ENCODE measurements at places on chromosomes 2 and 18.

- DNase-seq, result no peak
Measured at GRCh38 chr2:84302513-84303412, 156.3 kb downstream of the SUCLG1 start.

GRCh38 chr18:24976502-24976901, 375.5 kb downstream of the ZNF521 start:
- DNase-seq, result no peak

GRCh38 chr2:22737144-22737543, 647.8 kb upstream of the KLHL29 start:
- DNase-seq, result no peak

GRCh38 chr2:100683231-100683630, 120.4 kb downstream of the PDCL3 start:
- no peak for DNase-seq

DNA sequence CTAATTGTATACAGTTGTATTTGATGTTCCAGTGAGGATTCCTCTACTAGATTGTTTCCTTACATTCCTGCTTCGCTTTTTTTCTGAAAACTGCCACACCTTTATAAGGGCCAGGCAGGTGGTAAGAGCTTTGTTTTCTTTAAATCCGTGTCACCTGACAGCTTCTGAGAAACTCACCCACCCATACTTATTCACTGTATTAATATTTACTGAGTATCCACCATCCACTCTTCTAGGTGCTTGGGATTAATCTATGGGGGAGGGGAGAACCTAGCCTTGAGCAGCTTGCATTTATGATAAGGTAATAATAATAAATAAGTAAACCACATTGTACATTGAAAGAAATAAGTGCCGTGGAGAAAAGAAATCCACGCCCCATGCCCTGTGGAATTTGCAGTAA, 174.7 kb upstream of the AGAP1 start:
- no peak for DNase-seq

DNA sequence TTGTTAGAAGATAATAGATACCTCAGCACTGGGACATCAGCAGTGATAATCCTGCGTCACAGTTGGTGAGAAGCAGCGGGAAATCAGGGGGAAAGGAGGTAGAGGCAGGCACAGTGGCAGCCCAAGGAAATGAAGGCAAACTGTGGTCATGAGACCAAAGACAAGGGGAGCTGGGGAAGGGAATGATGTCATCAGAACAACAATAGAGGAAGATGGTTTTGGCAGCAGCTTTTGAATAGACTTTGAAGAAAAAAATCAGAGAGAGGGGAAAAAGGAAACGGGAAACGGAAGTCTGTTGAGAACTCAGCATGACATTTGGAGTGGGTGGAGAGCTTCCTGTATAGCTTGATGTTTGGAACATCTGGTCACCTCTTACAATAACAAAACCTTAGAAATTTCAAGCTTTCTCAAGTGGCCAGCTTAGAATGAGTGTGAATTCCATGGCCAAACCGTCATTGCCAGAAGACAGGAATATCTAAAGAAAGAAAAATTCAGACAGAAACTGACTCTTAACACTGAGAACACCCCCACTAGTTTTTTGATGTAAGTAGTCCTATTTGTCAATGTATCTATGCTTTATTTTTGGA, 18.4 kb upstream of the YES1 start:
- no peak for DNase-seq

- no peak for DNase-seq
Measured at GRCh38 chr2:127302168-127302567, 8.2 kb upstream of the ERCC3 start.

GRCh38 chr2:149329489-149330126, 779 bp upstream of the LYPD6 start:
- DNase-seq, result no peak

DNA sequence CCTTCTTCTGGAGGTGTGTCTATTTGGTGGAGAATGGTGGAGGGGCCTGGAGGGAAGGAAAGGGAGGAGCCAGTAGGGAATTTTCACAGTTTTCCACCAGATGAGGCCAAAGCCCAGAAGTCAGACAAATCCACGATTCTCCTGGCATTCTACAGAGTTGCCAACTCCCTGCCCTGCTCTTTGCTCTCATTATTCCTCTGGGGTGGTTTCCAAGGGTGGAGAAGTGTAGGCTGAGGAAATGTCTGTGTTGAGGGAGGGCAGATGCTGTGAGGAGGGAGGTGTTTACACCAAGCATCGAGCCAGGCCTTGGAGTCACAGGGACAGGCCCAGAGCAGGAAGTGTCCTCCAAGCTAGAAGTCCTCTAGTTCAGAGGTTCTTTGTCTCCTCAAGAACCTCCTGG, 124.1 kb upstream of the LGALSL start:
- DNase-seq, result no peak

- DNase-seq, result no peak
Measured at GRCh38 chr18:38602341-38602740, 1036.7 kb upstream of the CELF4 start.

DNA sequence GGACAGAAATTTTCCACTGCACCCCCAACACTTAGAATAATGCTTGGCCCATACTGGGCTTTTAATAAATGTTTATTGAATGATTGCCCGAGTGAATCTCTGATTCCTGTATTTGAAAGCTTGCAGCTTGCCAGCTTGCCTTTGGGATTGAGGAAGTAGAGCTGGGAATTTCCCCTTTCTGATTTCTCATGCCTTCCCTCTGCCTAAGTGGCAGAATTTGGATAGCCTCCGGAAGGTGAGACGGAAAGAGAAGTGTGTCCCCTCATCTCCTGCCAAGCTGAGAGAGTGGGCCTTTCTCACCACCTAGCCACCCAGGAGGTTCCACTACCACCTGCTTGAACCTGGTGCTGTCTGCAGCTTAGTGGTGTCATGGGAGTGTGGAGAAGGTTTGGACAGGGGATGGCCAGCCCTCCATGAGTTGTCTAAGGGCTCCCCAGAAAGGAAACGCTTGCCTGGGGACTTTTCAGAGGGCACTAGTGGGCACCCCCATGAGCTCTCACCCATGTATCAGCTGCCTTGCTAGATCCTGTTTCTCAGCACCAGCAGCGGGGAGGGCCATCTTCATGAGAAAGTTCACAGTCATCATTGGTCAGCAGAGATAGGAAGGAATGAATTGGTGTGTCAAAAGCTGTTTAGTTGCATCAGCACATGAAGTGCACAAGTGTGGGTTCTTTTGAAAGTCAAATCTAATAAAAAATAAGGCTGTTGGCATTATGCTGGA, 8.6 kb upstream of the NCOA1 start:
- DNase-seq, result no peak

DNA sequence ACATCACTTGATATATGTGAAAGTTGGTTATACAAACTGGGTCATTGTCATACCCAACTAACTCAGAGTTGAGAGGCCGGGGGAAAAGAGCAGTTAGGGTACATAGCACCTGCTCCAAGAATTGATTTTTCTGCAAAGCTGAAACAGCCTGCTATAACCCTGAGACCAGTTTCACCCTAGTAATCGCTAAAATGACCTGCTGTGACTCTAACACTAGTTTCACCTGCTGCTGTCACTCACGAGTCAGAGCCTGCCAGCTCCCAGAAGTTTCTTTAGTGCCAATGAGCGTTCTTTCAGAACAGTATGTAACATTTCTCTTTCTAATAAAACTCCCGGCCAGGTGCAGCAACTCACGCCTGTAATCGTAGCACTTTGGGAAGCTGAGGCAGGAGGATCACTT, 28.0 kb downstream of the SRSF7 start:
- no peak for DNase-seq

- no peak for DNase-seq
Measured at GRCh38 chr2:134097740-134098139, 156.1 kb upstream of the MGAT5 start.

GRCh38 chr18:78979730-78980278, at the start of gene SALL3:
Gene SALL3 (plus strand): TSS chr18:78979818. CDS start chr18:78980275, 457 bp downstream.
- DNase-seq, result no peak

DNA sequence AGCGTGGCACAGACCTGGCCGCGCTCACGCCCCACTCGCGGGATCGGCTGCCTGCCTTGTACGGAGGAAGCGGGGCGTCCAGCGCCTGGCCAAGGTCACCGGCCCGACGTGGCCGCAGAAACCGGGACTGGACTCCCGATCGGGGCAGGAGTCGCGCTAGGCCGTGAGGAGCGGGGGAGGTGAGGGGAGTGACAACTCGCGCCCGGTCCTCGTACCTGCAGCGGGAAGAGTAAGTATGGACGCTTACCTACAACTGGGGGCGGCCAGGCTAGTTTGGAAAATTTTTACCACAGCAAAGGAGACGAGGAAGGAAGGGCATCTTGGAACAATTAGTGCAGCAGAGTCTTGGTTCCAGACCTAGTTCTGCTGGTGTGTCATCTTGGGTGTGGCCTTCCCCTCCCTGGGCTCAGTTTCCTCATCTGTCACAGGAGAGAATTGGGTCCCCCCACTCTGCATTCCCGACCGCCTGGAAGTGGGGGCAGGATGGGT, 693 bp downstream of the UBE2F start:
- no peak for DNase-seq

DNA sequence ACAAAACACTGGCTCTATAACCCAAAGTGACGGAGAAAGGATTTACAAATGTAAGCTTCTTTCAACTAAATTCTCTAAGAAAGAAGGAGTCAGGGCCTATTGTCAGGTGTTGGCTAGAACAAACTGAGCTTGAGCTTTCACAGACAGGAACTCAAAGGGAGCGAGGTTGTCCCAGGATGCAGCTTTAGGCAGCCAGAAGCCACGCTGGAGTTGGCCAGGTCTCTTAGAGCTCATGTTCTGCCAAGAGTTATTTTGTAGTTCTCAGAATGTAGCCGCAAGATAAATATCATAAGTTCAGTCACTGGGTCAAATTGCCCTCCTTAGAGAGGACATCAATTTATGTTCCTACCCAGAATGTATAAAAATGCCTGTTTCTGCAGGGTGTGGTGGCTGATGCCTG, 54.1 kb upstream of the GREB1L start:
- no peak for DNase-seq

DNA sequence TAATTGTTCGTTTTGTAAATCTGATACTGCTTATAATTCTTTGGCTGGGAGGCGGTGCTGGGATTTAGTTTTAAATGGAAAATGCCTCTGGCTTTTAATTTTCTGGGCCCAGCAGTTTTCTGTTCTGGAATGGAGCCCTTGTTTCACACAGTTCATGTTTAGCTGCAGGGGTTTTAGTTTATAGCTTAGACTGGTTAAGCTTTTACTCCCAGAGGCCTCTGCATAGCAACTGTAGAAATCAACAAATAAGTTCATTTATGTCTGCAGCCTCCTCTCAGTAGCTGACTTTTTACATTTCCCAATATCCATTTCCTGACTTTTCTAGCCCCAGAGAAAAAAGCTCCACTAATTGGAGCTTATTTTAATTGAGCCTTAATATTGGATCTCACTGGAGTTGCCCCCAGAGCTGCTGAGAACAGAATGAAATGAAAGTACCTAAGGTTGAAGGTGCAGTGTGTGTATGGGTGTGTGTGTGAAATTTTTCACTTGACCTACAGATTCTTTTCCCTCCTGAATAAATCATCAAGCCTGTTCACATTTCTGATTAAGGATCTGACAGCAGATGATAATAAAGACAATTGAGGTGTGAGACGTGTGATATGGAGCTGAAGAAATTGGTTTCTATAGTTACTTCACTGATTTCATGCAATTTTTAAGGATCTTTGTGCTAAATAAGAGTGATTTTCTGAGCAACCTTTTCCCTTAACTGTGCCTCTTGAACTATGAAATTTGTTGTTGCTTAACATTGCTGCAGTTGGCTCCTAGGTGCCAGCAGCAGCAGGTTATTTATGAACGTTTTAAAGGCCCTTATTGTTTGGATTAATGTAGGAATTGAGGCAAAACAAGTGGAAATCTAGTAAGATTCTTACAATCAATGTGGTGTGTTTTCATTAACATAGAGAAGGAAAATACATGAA, 109.6 kb downstream of the TAF4B start:
- no peak for DNase-seq

GRCh38 chr2:150911766-150912280, 349.8 kb downstream of the RBM43 start:
- DNase-seq, result no peak

- DNase-seq, result no peak
Measured at GRCh38 chr2:55134316-55134706, 84.1 kb upstream of the RTN4 start.

GRCh38 chr2:229287823-229288222, 16.7 kb upstream of the PID1 start:
- DNase-seq, result no peak

DNA sequence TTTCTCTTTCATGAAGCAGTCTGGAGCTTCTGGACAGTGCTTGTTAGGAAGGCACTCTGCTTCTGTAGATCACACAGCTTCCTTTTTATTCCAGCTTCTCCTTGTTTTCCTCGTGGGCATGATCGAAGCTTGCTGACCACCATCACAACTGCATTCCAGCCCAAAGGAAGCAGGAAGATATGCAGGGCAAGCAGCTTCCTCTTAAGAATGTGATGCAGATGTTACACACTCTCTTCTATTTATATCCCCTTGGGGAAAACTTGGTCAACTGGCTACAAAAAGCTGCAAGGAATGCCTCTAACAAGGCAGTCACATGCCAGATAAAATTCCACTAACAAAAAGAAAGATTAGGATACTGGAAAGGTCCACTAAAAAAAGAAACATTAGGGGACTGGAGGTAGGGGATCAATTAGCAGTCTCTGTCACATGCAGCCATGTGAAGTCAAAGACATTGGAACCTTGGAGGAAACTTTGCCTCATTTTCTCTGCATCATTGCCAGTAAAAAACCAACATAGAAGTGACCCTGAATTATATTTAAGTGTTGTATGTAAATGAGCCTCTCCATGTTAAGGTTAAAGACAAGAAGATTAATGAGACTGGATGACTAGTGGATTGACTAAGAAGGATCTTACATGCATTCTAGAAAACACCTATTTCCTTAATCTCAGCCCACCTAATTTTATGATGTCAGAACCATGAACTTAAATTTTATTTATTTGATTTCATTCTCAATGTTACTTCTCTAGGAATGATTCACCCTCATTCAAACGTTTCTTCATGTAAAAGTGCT, 98.3 kb downstream of the NAB1 start:
- no peak for DNase-seq

DNA sequence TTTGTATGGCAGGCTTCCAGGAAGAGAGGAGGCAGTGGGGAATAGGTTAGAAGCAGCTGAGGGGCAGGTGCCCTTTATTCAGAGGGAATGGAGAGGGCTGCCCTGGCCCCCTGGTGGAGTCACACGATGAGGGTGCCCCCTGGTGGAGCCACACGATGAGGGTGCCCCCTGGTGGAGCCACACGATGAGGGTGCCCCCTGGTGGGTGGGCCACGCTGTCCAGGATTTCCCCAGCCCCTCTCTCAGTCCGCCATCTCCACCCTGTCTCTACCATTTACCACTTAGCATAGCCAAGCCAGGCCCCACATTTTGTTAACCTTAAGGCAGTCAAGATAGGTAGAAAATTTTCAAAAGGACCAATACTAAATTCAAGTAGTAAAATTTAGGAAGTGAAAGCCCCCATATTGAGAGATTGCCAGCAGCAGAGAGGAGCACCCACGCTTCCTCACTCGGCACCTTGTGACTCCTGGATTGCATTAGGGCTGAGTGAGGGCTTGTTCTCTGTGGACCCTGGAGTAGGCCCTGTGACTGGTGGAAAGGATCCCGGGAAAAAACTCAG, 10.4 kb upstream of the FAM228A start:
- DNase-seq, result no peak

GRCh38 chr2:16080516-16080915, 140.2 kb downstream of the MYCN start:
- no peak for DNase-seq

All from activated naive CD4-positive, alpha-beta T cell (primary cell).